ELR (cell line): ENCODE measurements at places on chromosomes 12 and 14.

DNA sequence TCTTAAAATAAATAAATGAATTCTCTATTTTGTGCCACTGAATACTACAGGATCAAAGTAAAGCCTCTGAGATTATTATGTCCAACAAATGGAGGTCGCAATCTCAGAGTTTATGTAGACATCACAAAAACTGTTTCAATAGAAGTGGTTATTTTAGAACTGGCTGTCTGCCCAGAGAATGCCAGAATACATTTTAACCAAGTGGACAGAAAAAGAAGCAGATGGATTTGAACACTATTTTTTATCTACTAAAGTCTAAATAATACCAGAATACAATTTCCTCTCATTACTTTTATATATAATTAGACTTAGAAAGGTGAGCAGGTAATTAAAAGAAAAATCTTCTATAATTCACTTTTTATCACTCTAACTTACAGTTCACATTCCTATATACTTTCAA lies 118.3 kb downstream of the MED13L start:
- DNase-seq: no peak

GRCh38 chr12:86681060-86681459 lies 424.9 kb upstream of the MGAT4C start:
- no peak for DNase-seq

DNA sequence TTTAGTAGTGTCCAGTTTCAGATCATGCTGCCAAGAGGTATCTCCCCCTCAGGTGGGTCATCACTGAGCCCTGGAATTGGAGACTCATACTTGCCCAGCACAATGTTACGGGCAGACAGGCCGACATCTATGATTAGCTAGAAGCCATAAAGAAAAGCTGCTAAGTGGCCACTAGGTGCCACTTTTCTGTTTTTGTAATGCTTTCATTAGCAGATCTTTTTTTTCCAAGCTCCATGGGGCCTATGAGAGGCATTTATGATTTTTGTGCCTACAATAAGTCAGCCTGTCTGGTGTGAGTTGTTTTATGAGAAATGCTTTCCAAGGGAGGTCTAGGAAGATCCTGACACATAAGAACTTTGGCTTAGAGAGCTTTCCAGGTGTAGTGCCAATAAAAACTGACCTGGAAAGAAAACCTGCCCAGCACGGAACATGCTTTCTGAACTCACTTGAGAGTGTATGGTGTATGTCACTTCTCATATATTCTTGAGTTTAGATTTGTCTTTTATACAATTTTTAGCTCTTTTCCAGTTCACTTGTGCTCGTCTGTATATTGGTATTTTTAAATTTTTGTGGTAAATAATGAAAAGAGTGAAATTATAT lies 21.8 kb upstream of the SMCO2 start:
- DNase-seq: peak; percentile 64

GRCh38 chr12:50302686-50303085 lies 19.4 kb upstream of the LIMA1 start:
- peak; percentile 87 for DNase-seq

GRCh38 chr12:131783915-131784541 lies 44.2 kb upstream of the MMP17 start:
- DNase-seq: peak; percentile 90

GRCh38 chr12:89486264-89486663 lies 38.3 kb downstream of the GALNT4 start:
- no peak for DNase-seq

DNA sequence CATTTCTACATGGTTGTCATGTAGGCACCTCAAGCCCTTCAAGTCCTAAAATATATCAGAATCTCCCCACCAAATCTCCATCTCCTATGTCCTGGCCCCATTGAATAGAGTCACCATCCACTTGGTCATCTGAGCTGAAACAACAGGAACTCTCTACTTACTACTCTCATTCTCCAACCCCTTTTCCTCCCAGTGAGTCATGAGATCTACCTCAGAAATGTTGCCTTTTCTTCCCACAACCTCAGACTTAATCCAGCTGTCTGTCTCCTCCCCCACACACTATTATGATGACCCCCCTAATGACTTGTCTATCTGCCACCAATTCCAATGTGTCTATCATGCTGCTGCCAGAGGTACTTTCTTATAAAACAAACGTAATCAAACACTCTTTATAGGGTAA lies 72.3 kb upstream of the TMEM263 start:
- DNase-seq: peak; percentile 50

GRCh38 chr14:53932966-53933365 lies 23.7 kb downstream of the BMP4 start:
- no peak for DNase-seq

GRCh38 chr12:108635201-108635996 lies 1.7 kb upstream of the SELPLG start:
- DNase-seq: no peak

DNA sequence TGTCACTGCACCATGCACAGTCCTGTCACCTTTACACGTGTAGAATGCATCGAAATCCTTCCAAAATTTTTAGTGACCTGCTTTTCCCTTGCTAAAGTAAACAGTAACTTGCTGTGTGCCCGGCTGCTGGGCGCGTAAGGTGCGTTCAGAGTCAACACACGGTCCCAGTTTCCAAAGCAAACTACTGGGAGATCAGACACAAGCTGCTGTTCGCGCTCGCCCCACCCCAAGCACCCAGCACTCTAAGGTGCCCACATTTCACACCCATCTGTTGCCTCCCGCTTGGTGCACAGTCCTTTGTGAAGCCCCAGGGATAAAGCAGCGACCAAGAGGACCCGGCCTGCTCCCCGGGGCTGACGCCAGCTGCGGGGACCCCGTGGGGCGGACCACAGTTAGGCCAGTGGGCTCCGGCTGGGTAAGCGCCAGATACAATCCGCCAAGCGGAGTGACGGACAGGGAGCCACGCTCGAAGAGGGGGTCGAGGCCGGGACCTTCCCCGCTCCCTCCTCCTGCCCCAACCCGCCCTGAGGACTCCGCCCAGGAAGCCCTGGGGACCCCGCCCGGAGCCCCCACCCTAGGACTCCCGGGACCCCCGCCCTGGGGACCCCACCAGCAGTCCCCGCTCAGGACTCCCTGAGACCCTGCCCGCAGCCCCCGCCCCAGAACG lies 633 bp downstream of the STX2 start:
- DNase-seq: peak; percentile 34

DNA sequence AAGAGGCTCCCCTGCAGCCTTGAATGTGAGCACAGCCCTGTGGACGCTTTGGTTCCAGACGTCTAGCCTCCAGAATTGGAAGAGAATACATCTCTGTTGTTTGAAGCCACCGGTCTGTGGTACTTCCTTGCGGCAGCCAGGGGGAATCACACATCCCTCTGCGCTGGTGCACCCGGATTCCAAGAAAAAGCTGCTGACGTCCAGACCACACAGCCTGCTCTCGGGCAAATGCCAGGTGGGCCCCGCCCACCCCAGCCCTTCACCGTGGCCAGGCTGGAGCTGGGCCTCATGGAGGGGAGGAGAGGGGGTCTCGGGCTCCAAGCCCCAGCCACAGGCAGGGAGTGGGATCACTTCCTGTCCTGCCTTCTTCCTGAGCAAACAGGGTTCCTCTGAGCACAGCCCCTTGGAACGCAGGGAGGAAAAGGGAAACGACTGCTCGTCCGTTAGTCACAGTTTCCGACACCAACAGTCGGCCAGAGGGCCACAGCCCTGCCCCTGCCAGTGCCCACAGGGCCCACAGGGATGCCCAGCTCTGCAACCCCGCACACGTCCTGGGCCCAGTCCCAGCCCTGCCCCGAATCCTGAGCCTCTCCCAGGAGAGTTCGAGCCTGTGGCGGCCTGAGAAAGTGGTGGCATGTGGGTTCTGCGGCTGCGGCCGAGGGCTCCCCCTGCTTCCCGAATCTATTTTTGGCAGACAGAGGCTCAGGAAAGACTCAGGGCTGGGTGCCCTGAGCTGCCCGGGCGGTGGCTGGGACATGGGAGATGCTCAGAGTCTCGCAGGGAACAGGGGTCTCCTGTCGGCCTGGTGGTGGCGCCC lies 85.3 kb downstream of the RFLNA start:
- DNase-seq: peak; percentile 94

DNA sequence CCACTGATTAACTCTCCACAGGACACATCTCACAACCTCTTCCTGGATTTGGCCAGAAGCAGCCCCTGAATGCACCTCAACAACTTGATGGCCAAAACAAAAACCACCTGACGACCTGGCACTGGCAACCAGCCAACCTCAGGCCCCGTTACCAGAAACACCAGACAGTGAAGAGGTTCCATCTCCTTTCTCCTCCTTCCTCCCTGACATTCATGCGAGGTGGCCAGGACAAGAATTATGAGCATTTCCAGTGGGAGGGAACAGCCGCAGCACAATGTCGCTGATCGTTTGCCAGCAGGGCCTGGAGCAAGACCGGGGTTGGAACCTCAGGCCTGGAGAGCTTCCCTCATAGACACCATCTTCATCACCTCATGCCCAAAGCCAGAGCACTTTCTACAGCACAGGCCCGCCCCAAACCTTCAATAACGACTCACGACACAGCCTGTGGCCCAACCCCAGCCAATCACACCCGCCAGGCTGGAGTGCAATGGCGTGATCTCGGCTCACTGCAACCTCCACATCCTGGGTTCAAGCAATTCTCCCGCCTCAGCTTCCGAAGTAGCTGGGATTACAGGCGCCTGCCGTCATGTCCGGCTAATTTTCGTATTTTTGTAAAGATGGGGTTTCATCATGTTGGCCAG lies 48.7 kb downstream of the CCDC88C start:
- no peak for DNase-seq

DNA sequence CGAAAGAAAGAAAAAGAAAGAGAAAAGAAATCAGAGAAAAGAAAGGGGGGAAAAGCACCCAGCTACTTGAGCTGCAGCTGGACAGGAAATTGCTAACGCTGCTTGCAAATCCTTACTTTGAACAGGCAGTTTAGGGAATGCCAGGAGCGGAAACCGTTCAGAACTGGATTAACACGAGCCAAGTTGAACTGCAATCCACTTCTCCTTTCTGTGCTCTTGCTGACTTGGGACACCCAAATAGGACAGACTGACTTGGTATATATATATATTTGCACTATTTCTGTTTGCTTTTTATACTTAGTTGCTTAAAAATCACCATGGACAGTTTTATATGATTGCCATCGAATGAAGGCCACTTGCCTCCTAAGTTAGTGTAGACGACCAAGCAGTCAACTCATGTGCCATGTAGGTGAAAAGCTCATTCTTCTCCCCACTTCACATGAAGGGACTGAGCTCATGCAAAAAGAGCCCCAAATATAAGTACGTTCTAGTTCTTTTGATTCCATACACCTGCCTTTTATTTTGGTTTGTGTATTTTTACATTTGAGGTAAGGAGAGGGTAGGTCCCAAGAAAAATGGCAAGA lies 5.5 kb downstream of the DUSP6 start:
- DNase-seq: peak; percentile 69

GRCh38 chr14:28340816-28341215 lies 425.8 kb upstream of the FOXG1 start:
- no peak for DNase-seq

DNA sequence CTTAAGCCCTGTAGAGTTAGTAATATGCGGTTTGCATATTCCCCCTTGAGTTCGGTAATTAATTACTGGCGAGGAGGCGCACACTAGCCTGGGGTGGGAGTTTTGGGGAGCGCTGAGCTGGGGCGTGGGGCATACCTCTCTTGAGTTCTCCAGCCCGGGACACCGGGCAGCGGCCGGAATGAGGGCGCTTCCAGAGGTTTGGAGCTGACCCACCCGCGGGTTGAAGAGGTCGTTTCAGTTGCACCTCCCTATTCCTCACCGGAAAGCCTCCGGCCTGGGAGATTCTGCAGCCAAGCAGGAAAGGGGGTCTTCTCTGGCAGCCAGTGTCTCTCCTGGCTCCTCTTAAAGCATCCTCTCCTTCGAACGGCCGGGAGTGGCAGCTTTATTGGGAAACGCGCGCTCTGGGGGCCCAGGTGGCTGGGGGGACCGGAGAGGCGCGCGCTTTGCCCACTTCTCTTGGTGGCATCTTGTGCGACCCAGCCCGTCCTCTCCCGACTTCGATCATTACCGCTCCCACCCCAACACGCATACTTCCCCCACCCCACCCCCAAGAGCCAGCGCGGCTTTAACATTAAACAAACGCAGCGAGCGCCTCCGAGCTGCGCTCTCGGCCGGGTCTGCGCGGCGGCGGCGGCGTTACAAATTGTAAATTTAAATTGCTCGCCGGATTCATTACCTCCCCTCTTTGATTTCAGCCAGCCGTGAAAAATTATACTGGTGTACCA lies 3.9 kb upstream of the LHX5 start:
- no peak for DNase-seq

GRCh38 chr12:109512608-109513007 lies 35.2 kb downstream of the UBE3B start:
- DNase-seq: no peak

DNA sequence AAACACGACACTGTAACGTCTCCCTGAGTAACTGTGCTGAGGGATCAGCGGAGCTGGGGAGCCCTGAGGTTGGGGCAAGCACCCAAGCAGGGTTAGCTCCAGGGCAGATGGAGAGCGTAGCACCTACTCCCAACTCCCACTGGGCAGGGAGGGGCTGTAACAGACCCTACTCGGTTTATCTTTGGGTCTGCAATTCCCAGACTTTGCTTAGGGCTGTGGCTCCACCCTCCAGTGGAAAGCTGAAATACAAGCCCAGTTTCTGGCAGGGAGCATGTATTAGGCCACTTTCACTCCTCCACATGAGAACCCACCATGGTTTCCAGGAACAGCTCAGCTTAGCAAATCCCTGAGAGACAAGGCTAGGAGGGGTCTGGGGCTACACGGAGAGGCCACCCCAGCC lies 17.3 kb upstream of the TC2N start:
- no peak for DNase-seq

GRCh38 chr14:35046751-35047536 lies 872 bp downstream of the FAM177A1 start:
- DNase-seq: peak; percentile 62

GRCh38 chr12:115354007-115354890 lies 670.3 kb upstream of the TBX3 start:
- peak; percentile 99 for DNase-seq
